ENCODE measurements at places on chromosomes 5 and 9. TPM values are rescaled to one million over a fixed set of nuclear protein-coding genes. Genes with fewer than 3 reads are reported as not detected.

DNA sequence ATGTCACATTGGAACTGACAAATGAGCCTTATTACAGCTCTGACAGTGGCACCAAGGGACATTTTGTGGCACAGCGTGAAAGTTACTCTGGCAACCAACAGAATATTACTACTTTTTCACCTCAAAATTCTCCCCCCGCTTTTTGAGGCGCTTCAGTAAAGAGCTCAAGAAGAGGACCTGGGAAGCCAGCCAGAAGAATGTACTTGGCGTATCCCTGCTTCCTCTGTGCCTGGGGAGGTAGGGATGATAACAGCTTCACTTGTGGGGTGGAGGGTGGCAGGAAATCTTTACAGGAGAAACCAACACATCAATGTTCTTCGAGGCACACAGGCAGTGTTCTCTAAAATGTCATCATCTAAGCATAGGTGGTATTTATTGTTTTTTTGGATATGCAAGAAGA is 624.1 kb downstream of the NR2F1-AS1 start:
- no peak for DNase-seq

BTNL8 gene
- 0.21 TPM for polyA plus RNA-seq

ADAMTS2 gene
- polyA plus RNA-seq, result 17.2 TPM

SPATA31D4 gene
- polyA plus RNA-seq, result not detected

DNA sequence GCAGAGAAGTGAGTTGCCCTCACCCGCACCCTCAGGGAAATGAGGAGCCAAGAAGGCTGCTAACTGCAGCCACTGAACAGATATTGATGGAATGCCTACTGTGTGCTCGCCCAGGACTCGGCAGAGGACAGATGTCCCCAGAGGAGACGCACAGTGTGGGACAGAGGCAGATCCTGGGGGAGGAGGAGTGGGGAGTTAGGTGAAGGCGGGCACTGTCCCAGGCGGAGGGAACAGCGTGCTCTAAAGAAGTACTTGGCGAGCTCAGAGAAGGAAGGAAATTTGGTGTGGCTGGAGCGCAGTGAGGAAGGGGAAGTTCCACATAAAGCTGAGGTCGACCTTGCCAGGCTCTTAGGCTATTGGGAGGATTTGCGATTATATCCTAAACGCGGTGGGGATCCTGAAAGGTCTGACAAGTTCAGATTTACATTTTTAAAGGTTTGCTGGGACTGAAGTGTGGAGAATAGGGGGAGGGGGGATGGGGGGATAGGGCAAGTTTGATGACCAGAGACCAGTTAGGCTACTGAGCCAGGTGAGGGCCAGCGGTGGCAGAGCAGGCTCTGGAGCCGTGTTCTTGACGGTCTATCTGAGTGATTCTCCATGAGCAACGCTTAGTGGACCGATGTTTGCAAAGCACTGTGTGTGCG is 23.6 kb upstream of the CERCAM start:
- no peak for DNase-seq
